ENCODE measurements at places on chromosomes 3 and 15. TPM values are rescaled to one million over a fixed set of nuclear protein-coding genes. Genes with fewer than 3 reads are reported as not detected.

The OXTR gene
- total RNA-seq = 8.0 TPM

DNA sequence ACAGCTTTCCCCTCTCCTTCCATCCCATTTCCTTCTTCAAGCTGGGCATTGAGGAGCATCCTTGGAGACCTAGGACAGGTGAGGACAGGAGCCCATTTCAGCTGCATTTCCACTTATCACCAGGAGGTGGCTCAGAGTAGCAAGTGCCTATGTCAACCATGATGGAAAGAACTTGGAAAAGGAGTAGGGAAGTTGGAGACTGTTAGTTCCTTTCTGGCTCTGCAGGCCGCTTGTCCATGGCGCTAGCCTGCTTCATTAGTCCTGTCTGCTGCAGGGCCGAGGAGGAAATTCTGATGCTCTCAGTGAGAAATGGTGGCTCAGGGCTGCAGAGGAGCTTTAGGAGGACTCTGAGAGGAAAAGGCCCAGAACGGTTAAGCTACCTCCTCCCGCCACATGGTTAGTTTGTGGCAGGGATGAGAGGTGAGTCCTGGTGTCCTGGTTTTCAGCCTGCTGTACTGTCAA, 7.0 kb upstream of the CD276 start:
- DNase-seq = no peak

GRCh38 chr3:22928216-22929110, 274.7 kb upstream of the UBE2E2 start:
- no peak for DNase-seq

DNA sequence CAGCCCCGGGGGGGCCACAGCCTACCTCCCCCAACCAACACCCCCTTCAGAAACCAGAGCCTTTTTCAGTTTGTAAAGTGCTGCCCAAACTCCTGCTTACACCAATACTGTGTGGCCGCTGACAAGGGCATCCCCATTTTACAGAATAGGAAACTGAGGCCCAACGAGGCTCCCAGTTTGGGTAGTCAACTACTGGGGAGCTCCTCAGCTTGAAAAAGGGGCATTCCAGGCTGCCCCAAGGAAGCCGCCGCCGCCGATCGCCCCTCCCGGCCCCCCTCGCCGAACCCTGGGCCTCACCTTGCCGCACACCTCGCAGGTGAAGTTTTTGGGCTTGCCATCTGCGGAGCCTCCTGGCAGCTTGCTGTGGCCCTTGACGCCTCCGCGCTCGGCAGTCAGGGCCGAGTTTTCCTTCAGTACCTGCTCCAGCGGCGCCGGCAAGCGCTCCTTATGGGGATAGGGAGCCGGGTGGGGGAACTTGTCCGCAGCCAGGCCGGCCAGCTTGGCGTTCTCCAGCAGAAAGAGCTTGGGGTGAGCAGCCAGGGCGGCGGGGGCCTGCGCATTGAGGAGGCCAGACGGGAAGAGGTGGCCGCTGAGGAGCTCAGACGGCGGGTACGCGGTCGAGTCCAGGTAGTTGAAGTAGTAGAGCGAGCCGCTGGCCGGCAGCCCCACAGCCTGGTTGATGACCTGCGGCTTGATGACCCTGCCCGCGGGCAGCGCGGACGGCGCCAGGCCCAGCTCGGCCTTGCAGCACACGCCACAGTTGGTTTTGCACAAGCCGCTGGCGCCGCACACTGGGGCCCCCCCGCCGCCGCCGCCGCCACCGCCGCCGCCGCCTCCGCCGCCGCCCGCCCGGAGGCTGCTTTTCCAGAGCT, 1.4 kb downstream of the FEZF2 start:
- no peak for DNase-seq

DNA sequence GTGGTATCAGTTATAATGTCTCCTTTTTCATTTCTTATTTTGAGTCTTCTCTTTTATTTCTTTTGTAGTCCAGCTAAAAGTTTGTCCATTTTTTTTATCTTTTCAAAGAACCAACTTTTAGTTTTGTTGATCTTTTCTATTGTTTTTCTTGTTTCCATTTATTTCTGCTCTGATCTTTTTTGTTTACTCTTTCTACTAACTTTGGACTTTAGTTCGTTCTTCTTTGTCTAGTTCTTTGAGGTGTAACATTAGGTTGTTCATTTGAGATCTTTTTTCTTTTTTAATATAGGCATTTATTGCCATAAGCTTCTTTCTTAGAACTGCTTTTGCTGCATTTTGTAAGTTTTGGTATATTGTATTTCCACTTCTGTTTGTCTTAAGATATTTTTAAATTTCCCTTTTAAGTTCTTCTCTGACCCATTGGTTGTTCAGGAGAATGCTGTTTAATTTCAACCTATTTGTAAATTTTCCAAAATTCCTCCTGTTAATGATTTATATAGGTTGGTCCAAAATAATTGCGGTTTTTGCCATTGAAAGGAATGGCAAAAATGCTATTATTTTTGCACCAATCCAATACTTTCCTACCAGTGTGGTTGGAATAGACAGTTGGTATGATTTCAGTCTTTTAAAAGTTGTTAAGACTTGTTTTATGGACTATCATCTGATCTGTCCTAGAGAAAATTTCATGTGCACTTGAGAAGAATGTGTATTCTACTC, 51.2 kb downstream of the KAT2B start:
- DNase-seq = no peak

- DNase-seq = no peak
Observed at GRCh38 chr3:33746416-33747116, 28.5 kb upstream of the CLASP2 start.

The CACNA2D2 gene
- total RNA-seq = 0.18 TPM

GRCh38 chr15:42591238-42591934, 16.0 kb downstream of the STARD9 start:
- no peak for DNase-seq

The SV2B gene
- 0.04 TPM for total RNA-seq

DNA sequence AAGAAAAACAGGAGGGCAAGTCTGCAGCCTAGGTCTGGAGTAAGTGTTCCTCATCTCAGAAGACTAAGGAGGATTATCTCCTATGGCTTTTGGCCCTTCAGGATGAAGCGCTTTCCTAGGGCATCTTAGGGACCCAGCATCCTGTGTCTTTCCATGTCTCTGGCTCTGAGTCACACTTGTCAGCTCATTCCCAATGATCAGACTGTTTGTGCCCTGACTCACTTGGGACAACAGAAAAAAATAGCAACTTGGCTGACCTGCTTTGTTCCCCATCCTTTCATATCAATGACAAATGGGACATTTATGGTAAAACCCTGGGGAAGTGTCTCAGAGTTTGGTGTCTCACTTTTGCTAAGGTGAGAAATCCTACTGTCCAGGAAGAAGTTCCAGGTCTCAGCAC, 76.2 kb upstream of the OXTR start:
- DNase-seq = no peak

The CCR8 gene
- total RNA-seq = 0.22 TPM

The KBTBD13 gene
- total RNA-seq = not detected

GRCh38 chr3:18403061-18403460, 22.1 kb downstream of the SATB1 start:
- DNase-seq = no peak

DNA sequence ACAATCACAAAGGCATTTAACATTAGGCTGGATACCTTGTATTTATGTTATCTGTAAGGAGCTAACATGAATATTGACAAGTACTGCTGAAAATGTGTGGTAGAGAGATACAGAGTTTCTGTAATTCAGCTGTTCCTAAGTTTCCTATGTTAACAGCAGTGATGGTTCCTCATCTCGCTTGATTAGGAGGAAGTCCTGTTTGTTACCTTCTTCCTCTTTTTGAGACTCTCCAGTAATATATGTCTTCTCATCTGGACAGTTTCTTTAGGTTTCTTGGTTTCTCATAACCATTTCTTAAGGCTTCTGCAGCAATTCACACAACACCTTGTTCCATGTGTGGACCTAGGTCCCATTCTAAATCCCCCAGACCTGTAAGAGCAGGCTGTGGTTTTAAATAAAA, 11.4 kb upstream of the PEX5L start:
- no peak for DNase-seq

DNA sequence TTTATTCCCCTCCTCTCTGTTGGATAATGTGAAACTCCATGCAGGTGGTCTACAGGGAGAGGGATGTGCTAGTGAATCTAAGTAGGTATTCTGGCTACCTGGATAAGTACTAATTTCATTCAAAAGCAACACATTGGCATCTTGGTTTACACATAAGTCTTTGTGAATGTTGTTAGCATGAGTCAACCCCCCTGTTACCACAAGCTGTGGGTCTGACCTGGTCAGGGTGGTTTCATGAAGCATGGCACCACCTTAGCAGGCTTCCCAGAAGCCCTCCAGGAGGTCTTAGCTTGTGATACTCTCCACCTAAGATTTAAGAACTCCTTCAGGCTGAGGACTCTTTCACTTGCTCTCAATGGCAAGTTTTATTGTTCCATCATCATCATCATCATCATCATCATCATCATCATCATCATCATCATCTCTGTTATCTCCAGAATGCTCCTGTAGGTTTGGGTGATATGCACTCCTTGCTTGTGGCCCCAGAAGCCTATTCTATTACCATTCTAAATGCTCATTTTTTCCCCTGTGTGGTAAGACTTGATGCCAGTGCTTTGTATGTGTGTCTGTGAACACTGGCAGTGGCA, 62.8 kb downstream of the EPHB1 start:
- no peak for DNase-seq

GRCh38 chr15:82531496-82532382, 8.5 kb downstream of the RPS17 start:
- no peak for DNase-seq

The HEXA gene
- total RNA-seq = 13.3 TPM

GRCh38 chr3:115523458-115523857, 99.9 kb upstream of the GAP43 start:
- no peak for DNase-seq

- DNase-seq = no peak
Observed at GRCh38 chr3:187516446-187517185, 148.4 kb downstream of the RTP4 start.

DNA sequence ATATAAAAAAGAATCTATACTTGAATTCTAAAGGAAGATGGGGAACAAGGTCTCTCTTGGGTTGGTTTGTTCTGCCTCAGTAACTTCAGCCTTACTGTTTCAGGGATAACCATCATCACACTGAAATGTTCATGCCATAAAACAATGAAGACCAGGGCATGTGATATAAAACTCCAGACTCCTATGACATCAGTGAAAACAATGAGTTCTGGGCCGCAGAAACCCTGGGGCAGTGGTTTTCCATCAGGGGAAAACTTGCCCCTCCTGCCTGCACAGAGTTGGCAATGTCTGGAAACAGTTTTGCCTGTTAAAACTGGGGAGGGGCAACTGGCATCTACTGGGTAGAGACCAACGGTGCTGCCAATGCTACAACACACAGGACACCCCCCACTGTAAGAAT, 46.8 kb downstream of the CA12 start:
- no peak for DNase-seq

GRCh38 chr15:39852250-39852649, 67.8 kb downstream of the GPR176 start:
- no peak for DNase-seq

GRCh38 chr3:126065876-126066275, 18.0 kb downstream of the SLC41A3 start:
- DNase-seq = no peak
